CD4-positive, alpha-beta T cell treated with Interleukin-4 for 1 hour (primary cell): ENCODE measurements at places on chromosomes 13 and 19.
A peak's percentile ranks its signal among the peaks of the same experiment; 100 is the strongest.

DNA sequence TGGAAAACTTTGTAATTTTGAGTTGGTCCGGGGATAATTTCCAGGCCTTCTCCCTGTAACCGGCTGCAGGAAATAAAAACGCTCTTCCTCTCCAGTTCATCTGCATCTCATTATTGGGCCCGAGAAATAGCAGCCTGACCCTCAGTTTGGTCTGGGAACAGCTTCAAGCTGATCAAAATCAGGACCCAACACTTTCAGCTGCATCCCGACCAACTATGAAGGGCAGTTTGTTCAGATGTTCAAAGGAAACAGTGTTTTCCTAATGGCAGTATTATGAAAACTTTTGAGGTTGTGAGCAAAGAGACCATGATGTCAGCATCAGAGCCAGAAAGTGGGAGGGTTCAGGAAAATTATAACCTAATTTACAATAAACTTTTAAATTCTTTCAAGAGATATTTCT, 35.7 kb downstream of the STK24 start:
- no peak for DNase-seq

DNA sequence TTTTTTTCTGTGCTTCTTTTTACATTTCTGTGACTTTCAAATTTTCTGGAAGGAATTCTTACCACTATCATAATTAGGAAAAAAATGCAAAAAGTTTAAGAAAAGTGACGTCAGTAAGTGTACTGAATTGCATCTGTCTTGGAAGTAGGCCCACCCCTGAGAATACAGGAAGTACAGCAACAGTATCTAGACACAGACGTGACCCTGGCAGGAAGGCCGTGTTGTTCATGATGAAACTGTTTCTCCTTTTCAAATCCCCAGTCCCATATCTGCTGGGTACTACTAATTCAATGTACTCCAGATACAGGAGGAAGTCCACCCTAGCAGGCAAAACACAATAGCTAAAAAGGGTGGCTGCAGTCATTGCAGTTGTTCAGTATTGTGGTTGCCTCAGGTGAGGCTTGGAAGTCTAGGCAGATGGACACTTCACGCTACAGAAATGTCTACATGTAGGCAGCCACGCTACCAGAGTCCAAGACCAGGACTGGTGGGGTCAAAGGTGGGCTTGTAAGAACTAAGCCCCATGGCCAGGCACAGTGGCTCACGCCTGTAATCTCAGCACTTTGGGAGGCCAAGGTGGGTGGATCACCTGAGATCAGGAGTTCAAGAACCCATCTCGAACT, 49.6 kb upstream of the MED4 start:
- peak; percentile 43 for DNase-seq

DNA sequence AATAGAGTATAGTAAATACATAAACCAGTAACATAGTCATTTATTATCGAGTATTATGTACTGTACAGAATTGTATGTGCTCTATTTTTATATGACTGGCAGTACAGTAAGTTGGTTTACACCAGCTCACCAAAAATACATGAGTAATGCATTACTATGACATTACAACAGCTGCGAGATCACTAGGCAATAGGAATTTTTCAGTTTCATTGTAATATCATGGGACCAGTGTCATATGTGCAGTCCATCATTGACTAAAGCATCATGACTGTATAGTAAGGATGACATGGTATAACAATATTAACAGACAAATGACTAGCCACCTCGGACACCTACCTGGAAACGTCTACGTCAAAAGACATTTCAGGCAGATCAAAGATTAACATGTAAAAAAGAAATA, 33.6 kb downstream of the ATP7B start:
- DNase-seq = no peak

DNA sequence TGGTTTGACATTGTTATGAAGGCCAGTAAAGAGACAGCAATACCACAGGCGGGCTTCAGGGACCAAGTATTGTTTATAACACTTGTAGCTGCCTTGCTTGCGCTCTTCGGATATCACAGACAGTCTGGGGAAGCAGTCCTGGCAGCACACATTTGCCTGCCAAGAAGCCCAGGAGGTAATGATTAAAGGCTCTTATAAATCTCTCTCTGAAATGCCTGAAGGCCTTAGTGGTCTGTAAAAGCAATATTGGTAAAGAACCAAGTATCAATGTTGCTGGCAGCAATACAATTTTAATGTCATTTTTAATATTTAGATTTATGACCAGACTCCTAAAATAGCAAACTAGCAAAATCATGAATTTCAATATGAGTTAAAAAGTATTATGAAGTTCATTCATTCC, 1312.4 kb downstream of the PCDH9 start:
- DNase-seq = no peak

DNA sequence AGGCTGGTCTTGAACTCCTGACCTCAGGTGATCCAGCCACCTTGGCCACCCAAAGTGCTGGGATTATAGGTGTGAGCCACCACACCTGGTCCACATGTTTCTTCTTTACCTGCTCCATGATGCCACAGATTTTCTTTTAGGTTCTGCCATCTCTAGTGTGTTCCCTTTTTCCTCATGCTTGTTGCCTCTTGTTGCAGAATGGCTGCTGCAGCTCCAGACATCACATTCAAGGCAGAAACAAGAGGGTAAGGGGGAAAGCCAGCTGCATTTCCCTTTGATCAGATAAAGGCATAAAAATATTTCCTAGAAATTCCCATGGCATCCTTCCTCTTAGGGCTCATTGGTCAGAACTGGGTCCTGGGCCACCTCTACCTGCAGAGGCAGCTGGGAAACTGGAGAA, 12.3 kb upstream of the CCDC124 start:
- DNase-seq = no peak

GRCh38 chr19:49331616-49332055, 3.6 kb upstream of the CD37 start:
- DNase-seq = peak; percentile 79

DNA sequence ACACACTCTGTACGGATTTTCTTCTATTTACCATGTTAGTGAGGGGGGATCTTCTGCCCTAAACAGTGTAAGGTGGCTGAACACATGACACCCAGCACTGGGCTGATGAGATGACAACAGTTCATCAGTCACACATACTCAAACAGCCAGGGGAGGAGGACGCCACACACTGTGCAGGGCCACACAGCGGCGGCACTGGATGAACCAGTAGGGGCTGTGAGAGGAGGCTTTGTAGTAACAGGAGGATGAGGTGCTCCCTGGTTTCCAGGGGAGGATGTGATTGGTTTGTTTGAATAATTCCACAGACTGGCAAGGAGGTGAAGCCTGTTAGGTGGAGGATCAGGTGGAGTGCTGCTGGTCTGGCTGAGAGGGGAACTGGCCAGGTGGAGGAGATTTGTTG, 16.3 kb upstream of the GTF3A start:
- DNase-seq = no peak

GRCh38 chr13:106756446-106756845, 188.5 kb upstream of the ARGLU1 start:
- no peak for DNase-seq

DNA sequence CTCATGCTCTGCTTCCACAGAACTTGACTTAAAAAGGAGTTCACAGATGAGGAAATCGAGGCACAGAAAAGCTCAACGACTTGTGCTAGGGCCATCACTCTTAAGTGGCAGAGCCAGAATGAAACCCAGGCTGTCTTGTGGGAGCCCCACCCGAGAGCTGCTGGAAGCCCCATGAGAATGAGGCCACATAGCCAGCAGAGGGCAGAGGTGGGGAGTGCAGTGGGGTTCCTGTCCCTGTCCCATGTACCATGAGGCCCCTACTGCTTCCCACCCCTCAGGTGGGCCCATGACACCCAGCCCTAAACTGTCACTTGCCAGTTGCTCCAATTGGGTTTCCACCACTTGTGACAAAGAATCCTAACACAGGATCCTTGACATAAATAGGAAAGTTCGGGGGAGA, 175.9 kb downstream of the IRS2 start:
- peak; percentile 48 for DNase-seq

- no peak for DNase-seq
These were observed 345.7 kb downstream of the MTUS2 start for GRCh38 chr13:29165840-29166239.

GRCh38 chr13:46327246-46327645, 59.8 kb downstream of the RUBCNL start:
- no peak for DNase-seq

- DNase-seq = peak; percentile 63
These were observed 1.5 kb upstream of the HCN2 start for GRCh38 chr19:588093-588740.

- no peak for DNase-seq
These were observed 4.1 kb downstream of the SLC17A7 start for GRCh38 chr19:49437231-49437630.

DNA sequence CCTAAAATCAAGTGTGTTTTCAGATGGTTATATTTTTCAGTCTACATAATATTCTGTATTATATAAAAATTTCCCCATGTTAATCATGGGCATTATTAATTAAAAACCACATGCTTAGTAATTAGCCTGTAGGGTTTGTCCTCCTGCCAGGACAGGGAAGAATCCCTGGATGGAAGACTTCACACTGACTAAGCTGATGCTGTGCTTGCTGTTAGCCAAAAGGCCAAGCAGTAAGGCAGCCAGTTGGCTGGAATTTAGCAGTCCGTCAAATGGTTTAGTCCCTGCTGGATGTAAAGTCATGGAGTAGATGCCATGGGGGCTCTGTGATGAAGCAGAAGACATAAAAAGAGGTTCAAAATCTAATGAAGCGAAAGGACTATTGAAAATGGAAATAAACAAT, 168.0 kb upstream of the OBI1 start:
- no peak for DNase-seq

DNA sequence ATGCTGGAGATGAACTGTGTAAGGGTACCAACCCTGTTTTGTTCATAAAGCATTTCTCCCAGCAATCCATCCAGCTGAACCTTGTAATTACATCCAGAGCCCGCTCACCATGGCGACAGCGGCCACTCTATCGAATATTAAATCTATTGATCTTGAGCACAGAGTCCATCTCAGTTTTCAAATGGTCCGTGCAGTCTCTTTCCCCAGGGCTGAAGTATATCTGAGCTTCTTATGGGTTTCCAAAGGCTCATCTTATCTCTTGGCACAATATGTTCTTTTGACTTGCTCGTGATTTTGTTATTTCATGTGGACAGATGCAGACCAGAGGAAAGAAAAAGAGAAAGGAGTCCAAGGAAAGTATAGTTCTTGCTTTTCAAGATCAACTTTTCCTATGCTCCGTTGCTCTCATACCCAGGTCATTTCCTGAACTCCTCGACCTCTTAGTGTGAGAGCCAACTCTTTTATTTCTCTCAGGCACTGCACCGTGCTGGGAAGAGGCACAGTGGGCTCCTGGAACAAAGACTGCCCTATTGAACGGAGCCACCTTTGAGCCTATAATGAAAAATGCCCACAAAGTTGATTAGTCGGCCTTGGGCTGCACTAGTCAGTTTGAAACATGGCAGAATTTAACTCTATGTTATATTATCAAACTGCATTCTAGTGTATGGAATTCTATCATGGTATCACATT, 66.7 kb downstream of the RFC3 start:
- no peak for DNase-seq

DNA sequence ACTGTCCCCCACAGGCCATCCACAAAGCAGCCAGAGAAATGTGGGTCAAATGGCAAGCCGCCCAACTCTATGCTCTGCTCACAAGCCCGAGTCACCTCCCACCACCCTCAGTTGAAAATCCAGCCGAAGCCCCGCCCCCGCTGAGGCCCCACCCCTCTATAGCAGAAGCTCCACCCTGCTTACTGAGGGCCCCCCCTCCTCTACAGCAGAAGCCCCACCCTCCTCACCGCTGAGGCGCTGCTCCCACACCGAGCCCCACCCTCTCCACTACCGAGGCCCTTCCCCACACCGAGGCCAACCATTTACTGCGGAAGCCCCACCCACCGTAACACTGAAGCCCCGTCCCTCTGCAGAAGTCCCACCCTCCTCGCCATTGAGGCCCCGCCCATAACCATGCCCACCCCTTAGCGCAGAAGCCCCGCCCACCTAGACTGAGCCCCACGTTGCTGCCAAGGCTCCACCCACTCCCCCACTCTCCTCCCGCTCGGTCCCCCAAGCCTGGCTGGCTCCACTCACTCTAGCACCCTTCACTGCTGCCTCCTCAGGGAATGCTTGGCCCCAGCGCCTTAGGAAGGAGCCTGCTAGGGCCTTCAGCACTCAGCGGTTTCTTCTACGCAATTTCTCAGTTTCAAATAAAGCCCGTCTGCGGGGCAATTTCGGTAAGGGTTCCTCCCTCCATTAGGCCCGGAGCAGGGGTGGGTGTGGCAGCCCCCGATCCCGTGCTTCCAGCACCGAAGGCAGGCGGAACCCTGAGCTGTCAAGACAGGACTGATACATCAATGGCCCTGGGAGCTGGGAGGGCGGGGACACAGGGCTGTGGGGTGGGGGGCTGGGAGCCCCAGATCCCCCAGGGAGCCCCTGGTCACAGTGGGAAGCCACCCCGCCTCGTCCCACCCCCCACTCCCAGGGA, 9.0 kb upstream of the MYDGF start:
- DNase-seq = peak; percentile 13

- DNase-seq = no peak
These were observed 522 bp upstream of the CHMP2A start for GRCh38 chr19:58555369-58555885.

- no peak for DNase-seq
These were observed 755 bp downstream of the UPF3A start for GRCh38 chr13:114282041-114282670.

GRCh38 chr19:46466536-46467196, 4.7 kb downstream of the PNMA8A start:
- DNase-seq = no peak

- DNase-seq = no peak
These were observed 48.1 kb upstream of the TSHZ3 start for GRCh38 chr19:31397308-31397707.

- DNase-seq = no peak
These were observed 4.1 kb upstream of the ZNF841 start for GRCh38 chr19:52099497-52100138.

- DNase-seq = no peak
These were observed 676 bp upstream of the ZNF574 start for GRCh38 chr19:42075364-42075615.
